ENCODE measurements at places on chromosomes 3 and 15.

- DNase-seq = no peak
Measured at GRCh38 chr3:39101022-39101689, 6.3 kb downstream of the GORASP1 start.

DNA sequence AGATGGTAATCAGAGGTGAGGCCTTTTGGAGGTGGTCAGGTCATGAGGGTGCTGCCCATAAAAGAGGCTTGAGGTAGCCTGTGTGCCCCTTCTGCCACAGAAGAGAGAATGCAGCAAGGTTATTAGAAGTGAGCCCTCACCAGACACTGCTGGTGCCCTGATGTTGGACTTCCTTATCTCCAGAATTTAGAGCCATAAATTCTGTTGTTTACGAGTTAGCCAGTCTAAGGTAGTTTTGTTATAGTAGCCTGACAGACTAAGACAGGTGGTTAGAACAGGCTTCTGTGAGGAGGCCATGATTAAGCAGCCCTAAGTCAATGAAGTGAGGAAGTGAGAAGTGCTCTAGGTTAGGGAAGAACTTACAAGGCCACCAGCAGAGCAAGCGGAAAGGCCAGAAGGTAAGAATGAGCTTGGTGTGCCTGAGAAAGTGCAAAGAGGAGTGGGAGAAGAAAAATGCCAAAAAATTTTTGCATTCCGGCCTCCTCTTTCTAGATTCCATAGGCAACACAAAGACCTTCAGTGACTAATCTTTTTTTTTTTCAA, 44.2 kb upstream of the STT3B start:
- no peak for DNase-seq

- no peak for DNase-seq
Measured at GRCh38 chr3:12349895-12350811, 61.3 kb downstream of the PPARG start.

DNA sequence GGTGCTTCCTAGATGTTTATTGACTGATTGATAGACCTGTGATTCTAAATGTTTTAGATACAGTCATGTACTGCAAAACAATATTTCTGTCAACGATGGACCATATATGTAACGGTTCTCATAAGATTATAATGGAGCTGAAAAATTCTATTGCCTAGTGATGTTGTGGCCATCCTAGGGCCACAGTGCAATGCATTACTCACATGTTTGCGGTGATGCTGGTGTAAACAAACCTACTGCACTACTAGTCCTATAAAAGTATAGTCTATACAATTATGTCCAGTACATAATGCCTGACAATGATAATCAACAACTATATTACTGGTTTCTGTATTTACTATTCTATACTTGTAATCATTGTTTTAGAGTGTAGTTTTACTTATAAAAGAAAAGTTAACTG, 46.8 kb downstream of the CHST2 start:
- DNase-seq = no peak

DNA sequence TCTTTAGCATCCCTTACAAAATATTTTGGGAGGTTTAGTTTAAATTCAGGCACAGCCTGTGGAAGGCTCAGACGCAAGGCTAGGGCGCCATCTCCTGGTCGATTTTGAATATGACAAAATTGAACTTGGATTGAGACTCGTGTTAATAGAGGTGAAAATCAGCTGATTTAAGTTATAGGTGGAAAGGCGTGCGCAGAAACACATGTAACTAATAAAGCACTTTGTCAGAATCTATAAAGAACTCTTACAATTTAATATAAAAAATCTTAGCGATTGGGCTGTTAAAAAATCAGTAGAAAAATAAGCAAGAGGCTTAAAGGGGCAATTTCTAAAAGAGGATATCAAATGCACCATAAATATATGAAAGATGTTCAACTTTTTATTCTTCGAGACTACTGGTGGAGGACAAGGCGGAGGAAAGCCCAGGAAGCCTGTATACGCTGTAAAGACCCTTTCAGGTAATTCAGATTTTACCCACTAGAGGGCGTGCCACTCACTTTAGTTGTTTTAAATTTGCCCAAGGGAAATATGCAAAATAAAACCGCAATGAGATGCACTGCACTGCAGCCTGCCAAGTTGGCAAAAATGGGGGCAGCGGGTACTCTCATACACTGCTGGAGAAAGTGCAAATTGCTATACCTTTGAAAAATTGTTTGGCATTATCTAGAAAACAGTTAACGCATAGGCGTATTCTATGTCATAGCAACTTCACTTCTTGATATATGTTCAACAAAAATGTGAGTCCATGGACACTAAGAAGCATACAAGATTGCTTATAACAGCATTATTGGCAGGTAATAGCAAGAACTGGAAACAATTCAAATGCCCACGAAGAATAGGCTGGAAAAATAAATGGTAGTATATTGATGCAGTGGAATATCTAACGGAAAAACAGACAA, 64.7 kb downstream of the SLC30A4 start:
- peak; percentile 41 for DNase-seq

GRCh38 chr15:89068325-89068784, 19.9 kb upstream of the ABHD2 start:
- peak; percentile 7 for DNase-seq

GRCh38 chr15:80423215-80423614, 19.0 kb downstream of the ARNT2 start:
- no peak for DNase-seq

DNA sequence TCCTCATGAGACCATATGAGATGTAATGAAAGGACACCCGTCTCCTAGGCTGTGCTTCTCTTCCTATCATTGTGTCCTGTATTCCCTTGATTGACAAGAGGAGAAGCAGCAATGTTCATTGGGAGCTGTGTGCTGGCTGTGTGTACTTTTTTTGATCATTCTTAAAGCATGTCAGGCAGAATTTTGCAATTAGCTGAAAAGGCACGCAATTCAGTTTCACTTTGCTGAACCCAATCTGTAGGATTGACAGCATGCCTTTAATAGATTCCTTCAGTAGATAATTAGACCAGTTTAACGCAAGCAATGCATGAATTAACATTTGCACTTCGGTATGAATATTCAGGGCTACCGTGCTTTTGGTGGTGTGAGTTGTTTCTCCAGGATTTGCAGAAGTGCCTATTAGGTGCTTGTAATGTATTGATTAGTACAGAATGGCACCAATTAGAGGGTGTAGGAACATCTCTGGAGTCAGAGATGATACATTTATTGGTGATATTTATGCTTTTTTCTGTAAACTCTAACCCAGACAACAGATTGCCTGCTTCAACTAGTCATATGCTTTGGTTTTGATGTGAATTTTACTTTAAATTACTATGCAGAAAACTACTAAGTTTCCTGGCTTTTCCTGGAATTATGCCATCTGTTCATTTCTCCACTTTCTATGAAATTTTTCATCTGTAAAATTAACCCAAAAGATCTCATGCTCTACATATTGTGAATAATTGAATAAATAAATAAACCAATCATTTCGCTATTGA, 114.3 kb downstream of the NSUN3 start:
- no peak for DNase-seq

- DNase-seq = no peak
Measured at GRCh38 chr3:196640297-196641018, 964 bp downstream of the NRROS start.

DNA sequence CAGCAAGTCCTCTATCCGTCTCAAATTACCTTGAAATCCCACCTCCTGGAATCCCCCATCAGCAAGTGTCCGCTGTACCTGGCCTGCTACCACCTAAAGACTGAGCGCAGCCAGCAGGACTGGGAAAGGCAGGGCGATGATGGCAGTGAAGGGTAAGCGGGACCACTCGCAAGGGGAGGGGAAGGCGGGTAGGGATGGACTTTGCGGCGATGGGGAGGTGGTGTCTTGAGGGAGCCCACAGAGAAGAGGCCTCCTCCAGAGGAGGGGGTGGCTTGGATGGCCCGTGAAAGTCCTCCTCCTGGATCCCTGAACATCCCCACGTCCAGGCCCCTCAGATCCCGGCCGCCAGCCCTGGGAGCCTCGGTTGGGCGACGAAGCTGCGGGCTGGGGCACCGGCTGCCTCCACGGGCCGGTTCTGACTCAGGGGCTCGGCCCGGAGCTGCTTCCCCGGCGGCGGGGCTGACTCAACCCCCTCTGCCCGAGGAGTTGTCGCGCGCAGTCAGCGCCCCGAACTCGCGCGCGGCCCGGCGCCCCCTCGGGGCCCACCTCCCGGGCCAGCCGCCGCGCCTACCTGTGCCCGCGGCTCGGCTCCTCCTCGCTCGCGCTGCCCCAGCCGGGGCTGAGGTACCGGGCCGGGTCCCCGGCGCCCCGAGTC, 512 bp downstream of the LARP6 start:
- no peak for DNase-seq

DNA sequence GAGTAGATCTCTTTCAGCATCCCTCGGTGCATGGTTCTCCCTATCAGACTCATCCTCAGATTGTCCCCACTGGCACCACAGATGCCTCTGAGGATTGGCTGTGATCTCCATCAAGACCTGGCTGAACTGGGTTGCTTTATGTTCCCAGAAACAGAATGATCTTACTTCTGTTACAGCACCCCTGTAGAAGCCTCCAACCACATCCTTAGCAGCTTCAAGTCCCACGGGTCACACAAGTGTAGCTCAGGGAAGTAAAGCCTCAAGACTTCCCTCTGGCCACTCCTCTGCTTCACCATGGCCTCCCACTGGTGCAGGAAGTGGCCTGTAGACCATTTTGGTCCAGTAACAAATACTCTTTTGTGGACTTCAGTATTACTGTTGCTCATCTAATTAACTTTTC, 566.4 kb upstream of the SUCLG2 start:
- no peak for DNase-seq

GRCh38 chr3:128277378-128278069, 124.2 kb downstream of the EEFSEC start:
- no peak for DNase-seq

GRCh38 chr3:78258798-78259197, 1218.9 kb downstream of the ROBO2 start:
- DNase-seq = no peak

- no peak for DNase-seq
Measured at GRCh38 chr15:88238618-88239430, 17.7 kb downstream of the NTRK3 start.

GRCh38 chr3:150970665-150971324, 1.7 kb downstream of the CLRN1 start:
- no peak for DNase-seq

DNA sequence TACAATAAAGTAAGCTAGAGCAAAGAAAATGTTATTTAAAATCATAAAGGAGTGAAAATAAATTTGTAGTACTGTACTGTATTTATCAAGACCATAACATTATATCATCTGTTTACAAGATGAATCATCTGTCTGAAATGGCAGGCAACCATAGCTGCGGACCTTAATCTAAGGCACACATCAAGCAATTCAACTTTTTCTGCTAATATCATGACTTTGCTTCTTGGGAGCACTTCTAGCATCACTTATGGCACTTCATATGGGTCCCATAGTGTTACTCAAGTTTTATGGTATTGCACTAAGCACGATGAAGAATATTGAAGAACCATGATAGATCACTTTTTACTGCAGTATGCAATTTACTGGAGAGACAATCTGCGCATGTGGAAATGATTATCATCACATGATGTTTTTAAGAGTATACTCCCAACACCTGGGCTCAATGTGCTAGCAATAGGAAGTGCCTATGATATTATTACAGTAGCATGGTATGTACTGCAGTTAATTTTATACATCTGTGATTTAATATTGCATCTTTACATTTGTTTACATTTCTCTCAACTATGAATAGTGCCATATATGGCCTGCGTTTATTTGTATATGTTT, 137.7 kb upstream of the NECTIN3 start:
- no peak for DNase-seq
